Stimulated activated CD4-positive, alpha-beta T cell treated with anti-CD3 and anti-CD28 coated beads, Interleukin-4, amount 100 ng/mL, for 1 hour (primary cell): ENCODE measurements at places on chromosomes 2 and 18.

DNA sequence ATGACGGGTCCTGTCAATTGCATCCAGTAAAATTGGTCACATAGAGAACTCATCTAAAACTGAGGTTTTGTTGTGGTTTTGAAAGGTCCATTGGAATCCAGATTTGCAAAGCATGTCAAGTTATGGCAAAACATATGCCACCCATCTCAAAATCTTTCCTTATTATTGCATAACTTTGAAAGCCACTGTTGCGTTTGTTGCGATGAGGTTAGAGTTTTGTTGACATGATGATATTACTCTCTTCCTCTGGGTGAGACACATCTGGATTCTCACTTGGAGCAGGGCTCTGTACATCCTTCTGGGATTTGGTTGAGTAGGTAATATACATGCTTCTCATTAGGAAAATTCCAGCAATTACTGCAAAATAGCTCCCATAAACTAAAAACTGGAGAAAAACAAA, 20.6 kb downstream of the SCYGR5 start:
- DNase-seq = no peak

GRCh38 chr2:188416367-188416766, 124.7 kb downstream of the GULP1 start:
- no peak for DNase-seq

- DNase-seq = no peak
Measured at GRCh38 chr18:47846431-47846830, 84.0 kb downstream of the SMAD2 start.

DNA sequence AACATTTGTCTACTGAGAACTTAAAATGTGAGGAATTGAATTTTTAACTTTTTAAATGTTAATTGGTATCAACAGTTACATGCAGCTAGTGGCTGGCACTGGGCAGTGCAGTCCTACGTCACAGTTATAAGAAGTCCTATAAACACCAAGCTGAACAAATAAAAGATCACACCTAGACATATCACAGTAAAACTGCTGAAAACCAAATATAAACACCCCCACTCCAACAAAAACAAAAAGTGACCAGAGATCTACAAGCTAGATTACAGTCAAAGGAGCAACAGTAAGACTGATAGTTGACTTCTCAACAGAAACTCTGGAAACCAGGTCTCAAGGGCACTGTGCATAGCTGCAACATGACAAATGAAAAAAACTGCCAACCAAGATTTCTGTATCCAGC, 19.4 kb downstream of the TLK1 start:
- no peak for DNase-seq

- DNase-seq = no peak
Measured at GRCh38 chr18:949724-950631, 45.3 kb downstream of the ADCYAP1 start.

GRCh38 chr2:12847694-12848575, 131.2 kb downstream of the TRIB2 start:
- no peak for DNase-seq

DNA sequence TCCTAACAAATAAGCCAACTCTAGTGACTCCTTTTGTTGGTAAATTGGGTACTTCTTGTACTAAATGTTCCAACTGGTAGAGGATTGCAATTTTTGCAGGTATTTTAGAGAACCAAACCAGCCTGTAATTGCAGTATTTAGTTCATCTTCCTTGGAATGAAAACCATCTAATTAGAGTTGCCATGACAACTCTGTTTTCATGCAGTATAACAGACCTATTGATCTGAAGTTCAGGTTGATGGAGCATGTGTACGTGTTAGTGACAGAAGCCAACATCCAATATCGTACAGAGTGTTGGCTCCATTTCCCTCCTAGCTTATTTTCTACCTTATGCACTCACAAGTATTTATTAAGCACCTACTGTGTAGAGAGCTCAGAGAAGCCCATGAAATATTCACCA, 176.3 kb upstream of the FOSL2 start:
- DNase-seq = no peak

DNA sequence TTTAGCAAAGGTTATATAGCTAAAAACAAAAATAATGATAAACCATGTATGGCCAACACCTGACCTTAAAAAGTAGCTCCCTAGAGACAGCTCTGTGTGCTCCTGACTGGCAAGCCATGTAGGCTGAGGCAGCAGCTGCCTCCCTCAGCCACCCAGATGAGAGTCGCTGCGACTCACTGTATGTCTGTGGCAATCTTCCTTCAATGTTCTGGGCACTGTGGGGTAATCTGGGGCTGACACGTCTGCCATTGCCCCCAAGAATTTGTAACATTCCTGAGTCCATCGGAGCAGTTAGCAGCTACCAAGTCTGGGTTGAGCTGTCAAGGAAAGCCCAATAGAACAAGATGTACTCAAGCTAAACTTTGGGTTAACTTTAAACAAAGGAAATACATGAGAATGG, 106.4 kb upstream of the DAPL1 start:
- DNase-seq = no peak

DNA sequence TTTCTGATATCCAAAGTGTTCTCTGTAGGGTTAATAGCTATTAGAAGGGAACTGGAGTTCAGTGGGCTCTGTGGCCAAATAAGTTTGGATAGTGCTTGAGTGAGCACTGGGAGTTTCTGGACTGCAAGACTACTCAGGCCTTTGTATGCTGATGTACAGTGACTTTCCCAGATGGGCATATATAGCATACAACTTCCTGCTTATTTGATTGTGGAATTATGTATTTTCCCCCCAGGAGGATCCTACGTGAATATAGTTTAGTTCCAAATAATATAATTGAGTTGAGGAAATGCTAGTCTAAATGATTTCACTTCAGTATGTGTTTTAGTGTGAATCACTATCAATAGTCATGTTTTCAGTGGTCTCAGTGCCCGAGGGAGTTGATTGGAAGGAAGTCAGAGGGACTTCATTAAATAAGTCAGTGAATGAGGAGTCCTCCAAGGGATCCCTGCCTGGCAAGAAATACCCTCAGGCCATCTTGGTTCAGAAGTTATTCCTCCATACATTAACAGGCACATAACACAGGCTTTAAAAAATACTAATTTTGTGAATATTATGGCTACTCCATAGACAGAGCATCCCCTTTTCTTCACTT, 251.4 kb downstream of the PRKCE start:
- no peak for DNase-seq

DNA sequence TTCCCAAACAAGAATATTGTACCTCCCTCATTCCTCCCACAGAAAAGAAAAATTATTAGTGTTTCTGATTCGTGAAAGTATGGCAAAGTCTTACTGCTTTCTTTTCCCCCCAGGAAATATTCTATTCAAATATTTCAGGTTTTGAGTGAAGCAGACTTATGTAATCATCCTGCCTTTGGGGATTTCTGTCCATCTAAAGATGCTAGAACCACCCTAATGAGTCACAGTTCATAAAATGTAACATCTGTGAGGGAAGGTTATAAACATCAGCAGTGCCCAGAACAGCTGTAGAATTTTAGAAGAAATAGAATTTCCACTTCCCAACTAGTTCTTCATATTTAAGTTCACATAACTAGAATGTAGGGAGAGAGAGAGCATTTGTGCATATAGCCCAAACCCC, 39.0 kb downstream of the EEF1B2 start:
- DNase-seq = no peak

- no peak for DNase-seq
Measured at GRCh38 chr2:67666386-67667053, 269.4 kb downstream of the ETAA1 start.

- DNase-seq = peak; percentile 23
Measured at GRCh38 chr2:84906900-84907714, 1.7 kb downstream of the TMSB10 start.

DNA sequence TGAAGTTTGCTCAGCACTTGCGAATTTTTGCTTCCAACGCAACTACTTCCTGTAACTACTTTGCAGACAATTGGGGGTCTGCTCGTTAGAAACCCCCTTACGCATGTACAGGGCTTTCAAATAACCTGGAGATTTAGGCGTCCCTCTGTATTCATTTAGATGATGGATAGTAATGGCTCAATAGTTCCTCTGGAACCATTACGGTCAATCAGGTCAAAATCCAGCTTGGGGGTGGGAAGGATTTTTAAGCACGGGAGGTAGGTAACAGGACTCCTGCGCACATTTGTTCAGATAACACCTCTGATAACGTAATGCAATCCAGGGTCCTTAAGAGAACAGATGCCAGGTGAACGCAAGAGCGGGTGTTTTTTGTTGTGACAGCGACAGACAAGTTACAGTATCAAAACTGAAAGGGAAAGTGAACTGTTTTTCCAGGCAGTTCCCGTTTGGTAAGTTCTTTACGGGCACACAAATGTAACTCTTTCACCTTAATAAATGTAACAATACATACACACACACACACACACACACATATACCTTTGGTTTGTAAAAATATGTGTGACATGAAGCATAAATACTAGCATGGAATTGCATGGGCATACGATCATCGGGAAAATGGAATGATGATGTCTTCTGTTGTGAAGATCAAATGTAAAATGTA, 3.8 kb upstream of the OSR1 start:
- no peak for DNase-seq

DNA sequence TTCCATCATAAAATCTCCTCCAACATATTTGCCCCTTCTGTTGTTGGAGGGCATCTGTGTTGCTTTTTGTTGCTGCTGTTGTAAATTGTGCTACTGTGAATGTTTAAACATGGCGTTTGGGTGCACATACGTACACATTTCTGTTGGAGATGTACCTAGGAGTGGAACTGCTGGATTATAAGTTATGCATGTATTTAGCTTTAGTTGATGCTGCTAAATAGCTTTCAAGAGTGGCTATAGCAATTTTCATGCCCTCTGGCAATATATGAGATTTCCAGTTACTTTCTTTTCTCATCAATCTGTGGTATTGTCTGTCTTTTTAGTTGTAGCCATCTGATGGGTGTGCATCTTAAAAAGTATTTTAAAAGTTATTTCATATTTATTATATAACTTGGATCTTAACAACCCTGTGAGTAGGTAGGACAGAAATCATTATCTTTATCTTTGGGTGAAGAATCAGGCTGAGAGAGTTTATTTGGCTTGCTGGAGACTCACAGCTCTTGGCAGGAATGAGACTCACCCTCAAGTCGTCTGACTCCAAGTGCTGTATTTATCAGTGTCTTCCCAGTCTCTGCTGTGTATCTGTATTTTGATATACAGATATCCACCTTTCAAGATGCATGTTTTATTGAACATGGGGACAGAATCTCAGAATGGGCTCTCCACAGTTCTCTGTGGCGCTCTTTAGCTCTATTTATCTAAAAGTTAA, 16.9 kb downstream of the ZNF236 start:
- DNase-seq = no peak

GRCh38 chr2:64212801-64213321, 68.6 kb upstream of the PELI1 start:
- no peak for DNase-seq

DNA sequence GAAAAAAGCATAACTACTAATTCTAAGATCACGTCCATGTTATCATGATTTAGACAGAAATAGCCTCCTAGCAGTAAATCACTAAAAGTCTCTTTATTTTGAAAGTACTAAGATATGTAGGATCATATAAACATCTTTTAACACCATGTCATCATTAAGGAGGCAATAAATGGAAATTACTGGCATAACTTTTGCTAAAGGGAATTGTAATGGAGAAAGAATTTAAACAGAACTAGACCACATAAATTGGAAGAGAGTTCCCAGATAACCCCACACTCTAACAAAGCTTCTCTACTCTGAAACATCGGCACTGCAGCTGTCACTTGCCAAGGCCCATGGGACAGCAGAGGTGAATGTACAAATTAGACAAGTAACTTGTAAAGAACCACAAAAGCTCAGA, 29.5 kb downstream of the STK39 start:
- DNase-seq = no peak

GRCh38 chr2:97935719-97936161, 60.0 kb downstream of the TMEM131 start:
- no peak for DNase-seq

DNA sequence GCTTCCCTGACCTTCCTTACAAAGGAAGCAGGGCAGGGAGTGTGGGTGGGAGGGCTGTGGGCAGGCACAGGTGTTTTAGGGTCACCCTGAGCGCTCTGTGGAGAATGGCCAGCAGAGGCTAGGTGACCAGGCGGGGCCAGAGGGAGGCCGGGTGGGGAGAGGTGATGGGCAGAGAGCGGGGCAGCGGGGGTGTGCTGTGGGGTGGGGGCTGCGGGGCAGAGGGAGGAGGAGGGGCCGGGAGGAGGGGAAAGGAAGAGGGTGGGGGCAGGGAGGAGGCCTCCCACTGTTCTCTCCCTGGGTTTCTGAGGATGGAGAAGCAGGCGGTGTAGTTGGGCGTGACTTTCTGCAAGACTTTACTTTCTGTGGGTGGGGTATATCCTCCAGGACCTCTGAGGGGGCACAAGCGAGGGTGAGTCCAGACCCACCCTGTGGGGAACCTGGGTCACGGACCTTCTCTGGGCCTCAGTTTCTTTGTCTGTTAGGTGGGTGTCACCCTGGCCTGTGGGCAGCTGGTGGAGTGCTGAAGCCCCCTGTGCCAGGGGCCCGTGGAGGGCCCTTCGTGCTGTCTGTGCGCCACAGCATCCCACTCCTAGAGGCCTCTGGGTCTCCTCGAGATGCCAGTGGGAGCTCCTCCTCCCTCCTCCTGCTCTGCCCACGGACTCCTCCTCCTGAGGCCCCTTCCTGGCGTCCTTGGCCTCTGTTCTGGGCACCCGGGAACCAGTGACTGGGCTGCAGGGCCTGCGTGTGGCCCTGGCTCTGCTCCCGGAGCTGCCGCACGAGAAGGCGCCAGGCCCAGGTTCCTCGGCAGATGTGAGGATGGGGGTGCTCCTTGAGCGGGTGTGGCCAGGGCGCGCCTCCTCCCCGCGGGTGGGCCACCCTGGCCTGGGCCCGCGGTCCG, 6.3 kb upstream of the NEU4 start:
- no peak for DNase-seq

- DNase-seq = peak; percentile 10
Measured at GRCh38 chr2:127355407-127356008, 32.3 kb downstream of the MAP3K2 start.

DNA sequence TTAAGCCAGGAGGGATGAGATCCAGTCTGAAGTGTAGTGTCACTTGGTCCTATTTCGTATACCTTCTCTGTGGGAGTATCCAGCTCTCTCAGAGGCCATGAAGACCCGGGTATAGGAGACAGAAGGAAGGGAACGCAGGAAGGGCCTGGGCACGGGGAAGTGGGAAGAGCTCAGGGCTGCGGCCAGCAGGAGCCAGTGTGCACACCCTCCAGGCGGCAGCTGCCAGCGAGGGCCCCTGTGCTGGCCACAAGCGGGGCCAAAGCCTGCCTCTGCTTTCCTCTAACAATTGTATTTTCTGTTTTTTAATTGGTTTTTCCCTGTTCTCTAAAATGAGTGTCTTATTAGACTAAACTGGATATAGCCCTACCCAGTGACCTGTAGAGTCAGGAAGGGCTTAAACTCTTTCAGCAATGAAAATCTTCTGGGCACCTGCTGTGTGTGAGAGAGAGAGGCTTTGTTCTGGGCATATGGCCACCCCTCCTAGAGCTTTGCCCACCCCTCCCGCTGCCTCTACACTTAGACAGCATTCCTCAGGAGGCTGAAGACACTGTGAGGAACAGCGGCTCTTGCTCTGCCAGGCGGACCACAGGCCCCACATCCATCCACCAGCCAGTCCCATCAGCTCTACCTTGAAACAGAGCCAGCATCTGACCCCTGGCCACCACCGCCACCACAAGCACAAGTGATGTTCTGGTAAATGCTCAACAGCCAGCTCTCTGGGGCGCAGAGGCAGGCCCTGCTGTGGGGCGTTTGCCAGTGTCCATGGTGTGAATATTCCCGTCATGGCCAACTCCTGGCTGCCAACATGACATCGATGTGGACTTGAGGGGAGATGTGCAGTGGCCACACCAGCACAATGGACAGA, 9.5 kb downstream of the GPR17 start:
- no peak for DNase-seq

GRCh38 chr2:86477349-86477748, 36.2 kb downstream of the KDM3A start:
- no peak for DNase-seq

- no peak for DNase-seq
Measured at GRCh38 chr18:34773378-34773777, 63.3 kb downstream of the DTNA start.
